D721Med (cell line): ENCODE measurements at places on chromosomes 5 and 9.

DNA sequence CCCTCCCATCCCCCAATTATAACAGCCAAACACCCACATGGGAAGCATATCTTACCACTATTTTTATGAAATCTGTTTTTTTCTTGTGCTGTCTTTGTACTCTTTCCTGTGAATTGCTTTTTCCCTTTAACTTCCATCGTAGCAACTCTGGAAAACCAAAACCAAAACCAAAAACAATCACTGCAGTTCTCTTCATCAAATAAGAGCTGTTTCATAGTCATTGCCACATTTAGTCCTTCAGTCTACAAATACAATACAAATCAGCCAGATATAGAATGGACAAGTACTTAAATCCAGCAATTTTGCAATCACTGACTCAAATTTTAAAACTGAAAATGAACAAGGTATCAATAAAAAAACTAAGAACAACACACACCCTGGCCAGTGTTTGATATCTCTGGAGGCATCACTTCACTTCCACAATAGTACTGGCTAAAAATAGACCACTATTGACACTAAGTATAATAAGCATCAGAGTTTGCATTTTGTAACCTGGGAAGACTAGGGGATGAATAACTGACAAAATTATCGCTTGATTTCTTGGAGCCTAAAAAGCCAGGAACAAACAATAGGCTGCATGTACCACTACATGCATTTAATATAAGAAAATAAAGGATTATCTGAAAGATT lies 5.4 kb downstream of the PUM3 start:
- no peak for DNase-seq

DNA sequence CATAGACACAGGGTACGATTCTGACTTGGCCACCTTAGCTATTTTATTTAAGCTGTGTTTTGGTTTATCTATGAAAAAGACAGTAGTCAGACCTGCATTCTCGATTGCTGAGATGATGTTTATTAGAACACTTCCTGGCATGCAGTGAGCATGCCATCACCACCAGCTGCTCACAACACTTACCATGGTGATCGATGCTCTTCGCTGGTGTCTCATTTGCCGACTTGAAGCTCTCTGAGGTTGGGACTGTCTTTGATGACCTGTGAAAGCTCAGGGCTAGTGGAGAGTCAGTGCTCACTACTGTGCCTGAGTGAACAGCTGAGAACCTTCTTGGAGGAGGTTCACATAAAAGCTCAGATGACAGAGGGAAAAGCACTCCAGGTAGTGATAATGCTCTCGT lies 4.4 kb upstream of the C9orf153 start:
- DNase-seq, result no peak

- no peak for DNase-seq
Measured at GRCh38 chr5:179451114-179451827, 99.1 kb upstream of the RUFY1 start.

GRCh38 chr9:2396622-2397285 lies 224.8 kb upstream of the VLDLR start:
- DNase-seq, result no peak

- DNase-seq, result no peak
Measured at GRCh38 chr5:149298163-149298562, 26.5 kb downstream of the AFAP1L1 start.

- DNase-seq, result no peak
Measured at GRCh38 chr9:136341042-136341655, 13.8 kb downstream of the GPSM1 start.

GRCh38 chr5:73826301-73827105 lies 200.5 kb downstream of the ARHGEF28 start:
- no peak for DNase-seq

GRCh38 chr5:181166812-181167733 lies 19.7 kb downstream of the OR2V2 start:
- DNase-seq, result no peak

GRCh38 chr5:72147569-72147968 lies 40.3 kb downstream of the MAP1B start:
- no peak for DNase-seq

GRCh38 chr9:88835038-88835466 lies 156.2 kb upstream of the S1PR3 start:
- DNase-seq, result no peak

- DNase-seq, result no peak
Measured at GRCh38 chr9:19409401-19410194, 789 bp downstream of the ACER2 start.

GRCh38 chr5:43236653-43237355 lies 44.8 kb downstream of the NIM1K start:
- no peak for DNase-seq

DNA sequence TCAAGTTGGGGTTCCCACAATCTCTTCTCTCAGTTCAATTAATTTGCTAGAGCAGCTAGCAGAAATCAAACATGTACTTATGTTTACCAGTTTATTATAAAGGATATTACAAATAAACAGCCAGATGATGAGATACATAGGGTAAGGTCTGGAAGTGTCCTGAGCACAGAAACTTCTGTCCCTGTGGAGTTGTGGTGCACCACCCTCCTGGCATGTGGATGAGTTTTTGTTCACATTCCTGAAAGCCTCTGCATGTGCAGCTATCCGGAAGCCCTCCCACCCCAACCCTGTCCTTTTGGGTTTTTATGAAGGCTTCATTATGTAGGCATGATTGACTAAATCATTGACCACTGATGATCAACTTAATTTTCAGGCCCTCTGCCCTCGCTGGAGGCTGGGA lies 791.2 kb upstream of the ZNF608 start:
- DNase-seq, result no peak

DNA sequence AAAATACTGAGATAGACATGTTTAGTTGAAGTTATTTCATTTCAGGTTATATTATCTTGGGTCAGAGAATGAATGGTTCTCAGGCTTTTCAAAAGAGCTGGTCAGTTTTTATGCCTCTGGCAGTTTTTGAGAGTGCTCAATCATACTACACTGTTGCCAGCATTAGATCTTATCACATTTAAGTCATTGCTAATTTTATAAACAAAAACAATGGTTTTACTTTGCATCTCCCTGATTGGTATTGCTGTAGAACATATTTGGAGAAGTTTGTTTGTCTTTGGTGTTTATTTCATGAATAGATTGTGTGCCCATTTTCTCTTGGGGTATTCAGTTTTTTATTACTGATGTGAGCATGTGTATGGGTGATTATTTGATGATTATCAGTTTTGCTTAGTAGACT lies 1.5 kb downstream of the CATSPER3 start:
- no peak for DNase-seq

DNA sequence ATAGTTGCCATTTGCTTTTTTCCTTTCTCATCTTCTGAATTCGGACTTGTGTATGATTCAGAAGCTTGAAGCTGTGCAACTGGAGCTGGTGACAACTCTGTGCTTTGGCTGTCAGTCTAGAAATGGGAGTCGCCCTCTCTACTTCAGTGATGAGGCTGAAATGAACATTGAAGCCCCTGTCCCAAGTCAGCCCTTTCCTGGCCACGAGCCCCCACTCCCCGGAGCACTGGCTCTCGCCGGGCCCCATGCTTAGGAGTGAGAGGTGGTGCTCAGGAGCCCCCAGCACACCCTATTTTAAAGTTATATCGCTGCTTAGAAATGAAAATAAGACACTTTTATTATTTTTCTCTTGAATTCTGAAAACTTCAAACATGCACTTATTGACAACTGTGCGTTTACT lies 66.0 kb downstream of the PSMB7 start:
- no peak for DNase-seq

DNA sequence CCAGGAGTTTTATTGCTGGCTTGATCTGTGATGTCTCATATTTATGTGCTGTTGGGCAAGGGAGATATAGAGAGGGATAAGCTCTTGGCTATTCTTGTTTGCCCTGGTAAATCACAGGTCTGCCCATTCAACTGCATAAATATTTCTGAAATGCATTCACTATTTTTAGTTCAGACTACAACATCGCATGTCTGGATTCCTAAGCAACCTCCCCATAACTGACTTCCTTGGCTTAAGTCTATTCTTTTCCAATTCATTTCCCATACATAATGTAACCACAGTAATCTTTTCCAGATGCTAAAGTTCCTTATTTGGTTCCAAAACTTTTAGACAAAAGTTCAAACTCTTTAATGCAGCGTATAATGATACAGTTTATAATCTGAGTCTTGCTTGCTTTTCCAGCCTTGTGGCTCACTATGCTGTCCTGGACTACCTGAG lies 321.4 kb upstream of the ACTBL2 start:
- no peak for DNase-seq

GRCh38 chr9:81289622-81290021 lies 399.7 kb downstream of the TLE1 start:
- DNase-seq, result no peak

DNA sequence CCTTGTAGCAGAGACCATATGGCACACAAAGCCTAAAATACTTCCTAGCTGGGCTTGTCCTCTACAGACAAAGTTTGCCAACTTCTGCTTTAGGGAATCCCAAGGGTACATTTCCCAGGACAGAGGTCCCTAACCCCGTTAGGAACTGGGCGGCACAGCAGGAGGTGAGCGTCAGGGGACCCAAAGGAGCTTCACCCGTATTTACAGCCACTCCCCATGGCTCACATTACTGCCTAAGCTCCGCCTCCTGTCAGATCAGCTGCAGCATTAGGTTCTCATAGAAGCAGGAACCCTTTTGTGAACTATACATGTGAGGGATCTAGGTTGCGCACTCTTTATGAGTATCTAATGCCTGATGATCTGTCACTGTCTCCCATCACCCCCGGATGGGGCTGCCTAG lies 88.5 kb upstream of the TRPM3 start:
- no peak for DNase-seq

DNA sequence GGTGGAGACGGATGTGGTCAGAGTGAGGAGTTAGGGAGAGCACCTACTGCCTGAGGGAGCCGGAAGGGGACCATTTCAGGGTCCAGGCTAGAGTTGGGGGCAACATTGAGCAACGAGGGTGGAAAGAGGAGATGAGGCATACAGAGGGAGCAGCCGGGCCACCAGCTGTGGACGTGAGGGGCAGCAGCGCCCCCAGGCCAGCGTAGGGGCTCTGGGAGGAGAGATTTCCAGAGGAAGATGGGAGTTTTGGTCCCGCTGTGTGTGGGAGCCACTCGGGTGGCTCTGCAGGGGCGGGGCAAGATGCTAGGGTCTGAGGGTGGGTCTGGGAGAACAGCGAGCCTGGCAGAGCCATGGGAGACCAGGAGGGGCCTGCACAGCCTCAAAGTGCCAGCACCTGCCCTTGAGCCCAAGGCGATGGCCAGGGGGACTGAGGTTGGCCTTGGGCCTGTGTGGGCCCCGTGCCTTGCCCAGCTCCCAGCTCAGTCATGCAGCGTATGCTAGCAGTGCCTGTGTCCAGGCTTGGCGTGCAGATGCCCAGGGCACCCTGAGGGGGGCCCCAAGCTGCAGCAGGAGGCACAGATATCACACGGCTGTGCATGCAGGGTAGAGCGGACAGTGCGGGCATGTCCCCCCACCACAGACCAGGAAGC lies 80.5 kb upstream of the PPP1R26 start:
- DNase-seq, result no peak

GRCh38 chr5:78795757-78796156 lies 147.2 kb upstream of the LHFPL2 start:
- DNase-seq, result no peak

GRCh38 chr5:71482132-71482531 lies 26.7 kb downstream of the BDP1 start:
- DNase-seq, result no peak

DNA sequence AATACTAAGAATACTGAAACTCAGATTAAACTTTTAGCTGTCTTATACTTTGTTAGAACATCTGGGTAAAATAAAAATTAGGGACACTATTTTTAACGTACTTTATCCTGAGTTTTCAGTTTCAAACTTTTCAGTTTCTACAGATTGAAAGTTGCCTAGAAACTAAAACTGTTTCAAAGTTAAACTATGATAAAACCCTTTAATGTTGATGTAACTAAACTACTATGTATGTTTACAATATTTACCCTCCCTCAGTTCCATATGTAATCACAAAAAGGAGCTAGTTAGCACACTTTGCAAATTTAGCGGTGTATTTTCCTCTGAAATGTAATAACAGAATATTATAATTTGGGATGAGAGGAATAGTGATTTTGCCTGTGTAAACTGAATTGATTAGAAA lies 105.9 kb downstream of the MTREX start:
- DNase-seq, result no peak

- DNase-seq, result no peak
Measured at GRCh38 chr5:58800356-58800755, 217.5 kb downstream of the RAB3C start.

- DNase-seq, result no peak
Measured at GRCh38 chr9:136107155-136107952, 11.3 kb downstream of the TMEM250 start.

DNA sequence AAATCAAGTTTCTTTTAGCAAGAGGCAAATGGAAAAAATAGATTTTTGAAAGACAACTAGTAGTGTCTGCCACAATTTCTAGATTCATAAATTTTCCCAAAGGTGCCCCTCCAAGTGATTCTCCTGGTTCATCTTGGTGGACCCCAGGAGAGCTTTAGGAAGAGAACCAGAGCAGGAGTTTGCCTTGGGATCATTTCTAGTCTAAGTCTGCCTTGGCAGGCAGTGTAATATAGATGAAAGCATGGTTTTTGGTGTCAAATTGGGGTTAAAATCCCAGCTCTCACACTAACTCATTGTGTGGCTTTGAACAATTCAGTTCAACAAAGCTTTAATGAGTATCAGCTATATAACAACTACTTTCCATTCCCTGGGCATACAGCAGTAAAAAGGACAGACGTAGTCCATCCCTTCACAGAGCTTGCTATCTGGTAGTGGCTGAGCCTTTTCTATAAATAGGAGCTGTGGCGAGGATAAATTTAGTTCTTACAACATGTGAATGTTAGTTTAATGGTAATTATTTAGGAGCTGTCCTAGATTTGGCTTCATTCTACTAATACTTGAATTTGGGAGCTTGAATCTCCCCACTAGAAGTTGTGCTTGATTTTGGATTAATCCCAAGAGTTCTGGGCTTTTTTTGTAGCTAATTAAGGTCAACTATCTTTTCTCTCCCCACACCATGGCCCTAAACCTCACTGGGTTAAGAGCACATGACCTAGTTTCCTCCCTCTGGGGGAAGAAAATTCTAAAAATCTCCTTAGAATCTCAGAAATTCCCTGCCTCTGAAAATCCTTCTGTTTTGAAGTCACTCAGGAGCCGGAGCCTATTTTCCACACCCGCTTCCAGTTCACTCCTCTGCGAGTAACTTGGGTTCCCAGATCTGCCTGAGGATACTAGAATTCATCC lies 197.8 kb downstream of the PCSK1 start:
- no peak for DNase-seq

GRCh38 chr9:129569502-129570449 lies 51.1 kb downstream of the C9orf50 start:
- no peak for DNase-seq

DNA sequence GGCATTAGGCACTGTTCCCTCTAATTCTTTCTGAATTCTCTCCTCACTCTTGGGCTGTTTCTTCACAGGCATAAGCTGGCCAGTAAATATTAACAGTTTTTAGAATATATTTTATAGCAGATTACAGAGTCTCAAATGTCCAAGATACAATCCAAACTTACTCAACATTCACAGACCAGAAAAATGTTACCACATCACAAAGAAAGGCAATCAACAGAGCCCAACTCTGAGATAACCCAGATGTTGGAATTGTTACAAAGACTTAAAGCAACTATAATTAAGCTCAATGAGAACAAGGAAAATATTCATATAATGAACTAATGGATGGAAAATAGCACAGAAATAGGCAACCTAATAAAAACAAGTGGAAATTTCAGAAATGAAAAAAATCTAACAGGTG lies 401.1 kb upstream of the RGMB start:
- DNase-seq, result no peak

GRCh38 chr9:3434594-3434993 lies 91.2 kb downstream of the RFX3 start:
- no peak for DNase-seq
